ENCODE measurements at places on chromosomes 4 and X.
A peak's percentile ranks its signal among the peaks of the same experiment; 100 is the strongest.

GRCh38 chrX:107054978-107055377, 55.0 kb upstream of the MORC4 start:
- no peak for DNase-seq

- DNase-seq = no peak
These were observed 2126.4 kb upstream of the TENM3 start for GRCh38 chr4:180116840-180117239.

GRCh38 chrX:136268051-136269048, 17.1 kb upstream of the MAP7D3 start:
- DNase-seq = peak; percentile 22

DNA sequence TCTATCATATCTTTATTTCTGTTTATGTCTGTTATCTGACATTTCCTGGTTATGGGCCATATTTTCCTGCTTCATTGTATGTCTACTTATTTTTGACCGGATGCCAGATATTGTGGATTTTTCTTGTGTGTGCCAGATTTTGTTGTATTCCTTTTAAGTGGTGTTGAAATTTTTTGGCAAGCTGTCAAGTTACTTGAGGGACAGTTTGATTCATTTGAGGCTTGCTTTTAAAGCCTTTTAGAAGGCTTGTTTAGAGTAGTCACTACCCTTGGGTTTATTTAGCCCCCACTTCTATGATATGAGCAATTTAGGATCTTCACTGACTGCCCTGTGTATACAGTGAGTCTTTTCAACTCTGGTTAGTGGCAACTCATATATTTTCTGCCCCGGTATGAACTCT, 29.2 kb upstream of the NPY2R start:
- no peak for DNase-seq
